ENCODE measurements at places on chromosomes 3 and 15.

DNA sequence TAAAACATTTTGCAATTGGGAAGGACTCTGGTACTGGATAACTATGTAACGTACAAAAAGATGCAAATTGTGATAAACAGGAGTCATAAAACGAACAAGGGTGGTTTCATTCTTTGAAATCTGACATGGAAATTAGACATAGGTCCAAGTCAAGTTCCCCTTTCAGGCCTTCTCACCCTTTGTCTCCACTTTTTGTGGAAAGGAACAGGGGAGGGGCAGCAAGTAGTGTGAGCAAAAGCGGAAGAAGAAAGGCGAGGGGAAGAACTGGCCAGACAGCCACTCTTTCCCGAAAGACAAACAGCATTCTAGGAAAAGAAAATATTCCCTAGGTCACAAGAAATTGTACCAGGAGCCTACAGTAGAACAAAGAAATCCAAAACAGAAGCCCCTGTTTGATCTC lies 52.6 kb downstream of the MCF2L2 start:
- no peak for DNase-seq

- no peak for DNase-seq
These were observed 1.6 kb upstream of the LEO1 start for GRCh38 chr15:51973220-51973619.

- DNase-seq: no peak
These were observed 996 bp upstream of the DNAJA4 start for GRCh38 chr15:78263351-78263781.

GRCh38 chr3:107241217-107241616 lies 136.0 kb upstream of the CCDC54 start:
- DNase-seq: peak; percentile 10

GRCh38 chr3:15405448-15406050 lies 21.8 kb downstream of the METTL6 start:
- peak; percentile 37 for DNase-seq

DNA sequence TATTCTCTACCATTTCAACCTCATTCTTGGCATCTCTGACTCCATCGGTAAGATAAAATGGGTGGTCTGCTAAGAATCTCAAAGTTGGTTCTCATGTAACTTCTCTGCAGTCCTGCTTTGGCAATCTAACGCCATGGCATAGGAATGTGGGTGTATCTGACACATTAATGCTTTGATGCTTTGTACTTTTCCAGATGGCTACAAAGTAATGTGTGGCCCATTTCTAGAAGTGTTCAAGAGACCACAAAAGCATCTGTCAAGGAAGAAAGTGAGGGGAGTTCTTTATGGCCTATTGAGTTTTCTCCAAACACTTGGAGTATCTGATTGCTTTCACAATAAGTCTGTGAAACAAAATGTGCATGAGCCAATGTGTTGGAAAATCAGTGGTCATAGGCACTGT lies 339.9 kb upstream of the TGFBR2 start:
- no peak for DNase-seq

DNA sequence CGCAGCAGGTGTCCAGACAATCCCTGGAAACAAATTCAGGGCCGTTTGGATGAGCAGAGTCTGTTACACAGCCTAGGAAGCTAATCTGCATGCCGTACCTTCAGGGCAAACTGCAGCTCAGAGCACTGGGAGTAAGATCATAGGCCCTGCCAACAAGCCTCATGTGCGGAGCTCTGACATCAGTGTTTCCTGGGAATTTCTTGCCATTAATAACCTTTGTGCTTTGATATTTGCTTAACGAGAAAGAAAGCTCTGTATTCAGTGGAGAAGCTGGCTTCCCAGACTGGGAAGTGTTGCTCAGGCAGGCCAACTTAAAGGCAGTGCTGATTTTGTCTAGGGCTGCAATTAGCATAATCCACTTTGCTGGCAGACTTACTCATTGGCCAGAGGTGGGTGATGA lies 116.1 kb upstream of the KLHL25 start:
- DNase-seq: no peak

DNA sequence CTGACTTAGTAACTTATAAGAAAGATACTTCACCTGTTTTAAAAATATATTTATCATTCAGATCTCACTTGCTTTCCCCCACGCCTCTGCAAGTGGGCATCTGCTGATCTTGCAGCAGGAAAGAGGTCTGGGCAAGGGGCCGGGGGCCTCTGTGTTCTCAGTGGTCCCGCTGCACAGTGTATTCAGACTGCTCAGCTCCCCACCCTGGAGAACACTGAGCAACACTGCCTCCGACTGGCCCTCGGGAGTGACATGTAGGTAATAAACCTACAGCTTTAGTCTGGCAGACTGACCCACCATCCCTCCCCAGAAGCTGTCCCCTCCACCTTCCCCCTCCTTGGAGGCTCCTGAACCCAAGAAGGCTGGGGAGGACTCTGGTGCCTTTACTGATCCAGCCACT lies 43.8 kb downstream of the GABRB3 start:
- DNase-seq: no peak

DNA sequence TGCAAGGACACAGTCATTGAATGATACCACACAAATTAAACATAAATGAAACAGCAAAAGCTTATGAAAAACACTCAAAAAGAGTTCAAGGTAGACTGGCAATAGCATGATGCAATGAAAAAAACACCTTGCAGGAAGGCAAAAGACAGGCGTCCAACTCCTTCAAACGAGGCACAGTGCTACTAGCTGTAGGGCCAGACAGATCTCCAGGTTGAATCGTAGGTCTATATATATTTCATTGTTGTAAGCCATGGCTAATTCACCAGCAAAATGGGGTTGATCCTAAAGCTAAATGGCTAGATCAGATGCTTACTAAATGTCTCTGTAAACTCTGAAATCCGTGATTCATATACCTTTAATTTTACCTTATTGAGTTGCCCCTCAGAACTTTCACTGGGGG lies 94.2 kb downstream of the THRB start:
- no peak for DNase-seq

DNA sequence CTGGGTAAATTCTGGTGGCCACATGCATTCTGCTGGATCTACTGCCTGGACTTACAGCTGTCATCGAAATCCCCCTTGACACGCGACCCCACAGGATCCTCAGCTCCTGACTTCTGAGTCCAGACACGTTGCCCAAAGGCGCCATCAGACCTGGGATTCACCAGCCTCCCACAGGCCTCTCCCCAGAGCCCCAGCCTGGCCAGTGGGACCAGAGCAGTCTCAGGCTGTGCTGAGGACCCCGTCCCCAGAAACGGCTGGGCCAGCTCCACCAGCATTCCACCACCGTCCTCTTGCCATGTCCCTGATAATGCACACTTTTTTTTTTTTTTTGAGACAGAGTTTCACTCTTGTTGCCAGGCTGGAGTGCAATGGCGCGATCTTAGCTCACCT lies 166.1 kb downstream of the LRRK1 start:
- DNase-seq: no peak

Measured in NCI-H1694 treated with DMSO at 0.1 percent for 48 hours (cell line).